ENCODE measurements at places on chromosomes 4 and X.

- DNase-seq: no peak
Observed at GRCh38 chr4:13522282-13523104, 21.8 kb downstream of the NKX3-2 start.

DNA sequence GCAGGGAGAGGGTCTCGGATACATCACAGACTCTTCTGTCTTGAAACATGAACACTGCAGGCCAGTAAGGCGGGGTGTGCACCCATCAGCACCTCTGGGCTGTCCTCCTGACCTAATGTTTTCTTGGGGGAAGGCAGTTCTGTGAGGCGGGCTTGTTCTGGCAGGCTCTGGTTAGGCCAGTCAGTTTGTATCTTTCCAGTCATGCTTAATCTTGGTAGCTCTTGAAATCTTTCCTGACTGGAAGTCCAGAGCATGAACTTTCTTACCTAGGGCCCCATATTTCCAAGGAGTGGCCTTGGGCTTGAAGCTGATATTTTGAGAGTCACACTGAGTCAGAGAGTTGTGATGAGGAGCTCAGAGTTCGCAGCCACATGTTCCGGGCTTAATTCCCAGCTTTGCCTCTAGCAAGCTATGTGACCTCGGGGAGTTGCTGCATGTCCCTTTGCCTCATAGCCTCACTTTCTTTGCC, 54.2 kb upstream of the RASSF6 start:
- DNase-seq: no peak

DNA sequence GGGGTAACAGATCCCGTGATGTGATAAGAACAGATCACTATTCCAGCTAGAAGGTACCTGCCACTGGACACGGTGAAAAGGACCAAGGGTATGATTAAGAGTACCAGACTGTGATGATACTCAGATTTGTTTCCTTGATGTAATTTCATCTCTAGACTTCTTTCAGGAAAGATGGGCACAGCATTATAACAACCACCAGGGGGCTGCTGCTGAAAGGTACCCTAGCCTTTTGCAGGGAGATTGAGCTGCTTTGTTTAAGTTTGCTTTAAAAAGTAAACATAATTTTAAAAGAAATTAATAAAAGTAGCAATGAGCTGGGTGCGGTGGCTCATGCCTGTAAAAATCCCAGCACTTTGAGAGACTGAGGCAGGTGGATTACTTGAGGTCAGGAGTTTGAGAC, 145.4 kb downstream of the EMCN start:
- DNase-seq: no peak

DNA sequence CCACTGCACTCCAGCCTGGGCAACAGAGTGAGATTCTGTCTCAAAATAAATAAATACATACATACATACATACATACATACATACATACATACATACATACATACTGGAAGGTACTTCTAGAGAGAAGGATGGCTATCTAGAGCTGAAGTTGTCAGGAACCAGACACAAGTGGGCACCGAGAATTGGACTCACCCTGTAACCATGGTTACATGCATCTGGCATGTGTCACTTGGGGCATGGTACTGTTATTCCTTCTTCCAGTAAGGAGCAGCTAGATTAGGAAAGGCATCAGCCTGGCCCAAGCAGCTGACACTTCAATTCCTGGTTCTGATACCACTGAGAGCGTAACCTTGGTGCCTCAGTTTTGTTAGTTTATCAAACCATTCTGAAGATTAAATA, 127.1 kb downstream of the SH3KBP1 start:
- DNase-seq: no peak

- DNase-seq: no peak
Observed at GRCh38 chrX:12771445-12772069, 19.7 kb upstream of the PRPS2 start.

DNA sequence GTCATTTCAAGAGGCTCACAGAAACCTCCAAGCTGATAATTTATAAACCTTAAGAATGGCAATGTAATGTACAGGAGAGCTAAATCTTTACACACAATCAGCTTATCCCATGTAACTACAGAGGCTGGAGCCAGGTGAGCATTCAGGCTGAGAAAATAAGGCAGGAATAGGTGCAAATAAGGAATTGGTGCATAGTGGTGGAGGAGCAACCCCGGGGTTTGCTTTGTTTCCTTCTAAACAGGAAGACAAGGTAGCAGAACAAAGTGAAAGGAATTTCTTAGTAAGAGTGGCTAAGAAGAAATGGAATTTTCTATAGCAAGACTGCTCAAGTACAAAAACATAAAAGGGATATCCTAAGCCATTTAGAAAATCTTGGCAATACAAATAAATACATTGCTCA, 82.4 kb downstream of the NR3C2 start:
- DNase-seq: no peak

DNA sequence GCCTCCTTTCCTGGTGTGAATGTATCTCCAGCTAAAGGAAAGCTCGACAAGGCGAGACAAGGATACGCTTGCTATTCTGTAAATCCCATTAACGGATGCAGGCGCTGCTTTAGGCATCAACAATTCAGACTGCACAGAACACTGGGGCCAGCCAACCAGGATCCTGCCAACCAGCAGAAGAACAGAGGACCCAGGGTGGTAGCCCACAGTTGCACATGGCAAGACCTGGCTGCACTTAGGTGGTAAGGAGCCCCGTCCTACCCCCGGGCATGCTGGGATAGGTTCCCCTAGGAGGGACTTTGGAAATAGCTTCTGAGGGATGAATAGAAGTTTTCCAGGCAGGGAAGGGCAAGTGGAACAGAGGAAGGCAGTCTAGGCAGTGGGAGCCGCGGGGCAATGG, 20.7 kb downstream of the PSAPL1 start:
- DNase-seq: no peak

GRCh38 chrX:38080808-38081207, 74.5 kb downstream of the SYTL5 start:
- no peak for DNase-seq

GRCh38 chr4:156477636-156478035, 494.0 kb downstream of the PDGFC start:
- DNase-seq: no peak

GRCh38 chrX:15903186-15903681, 48.6 kb upstream of the AP1S2 start:
- DNase-seq: no peak

DNA sequence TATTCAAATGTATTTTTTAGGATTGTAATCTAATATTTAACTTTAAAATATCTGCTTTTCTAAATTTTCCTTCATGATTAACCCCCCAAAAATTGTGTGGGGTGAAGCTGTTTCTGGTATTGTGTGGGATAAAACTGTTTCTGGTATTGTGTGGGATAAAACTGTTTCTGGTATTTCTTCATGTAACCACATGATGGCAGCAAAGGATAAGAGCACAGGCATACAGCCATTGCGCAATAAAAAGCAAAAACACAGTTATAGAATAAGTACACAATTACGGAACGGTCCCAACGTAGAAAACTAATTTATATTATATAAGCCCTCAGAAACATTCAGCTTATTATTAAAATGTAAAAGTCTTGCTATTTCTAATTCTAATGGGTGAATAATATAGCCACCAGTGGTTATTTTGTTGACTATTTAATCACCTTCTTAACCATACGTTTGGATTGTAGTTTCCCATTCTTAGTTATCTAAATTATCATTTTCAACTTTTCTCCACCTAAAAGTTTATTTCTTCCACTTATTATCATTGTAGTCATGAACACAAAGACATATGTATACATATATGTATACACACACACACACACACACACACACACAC, 333.9 kb upstream of the FSTL5 start:
- DNase-seq: no peak

DNA sequence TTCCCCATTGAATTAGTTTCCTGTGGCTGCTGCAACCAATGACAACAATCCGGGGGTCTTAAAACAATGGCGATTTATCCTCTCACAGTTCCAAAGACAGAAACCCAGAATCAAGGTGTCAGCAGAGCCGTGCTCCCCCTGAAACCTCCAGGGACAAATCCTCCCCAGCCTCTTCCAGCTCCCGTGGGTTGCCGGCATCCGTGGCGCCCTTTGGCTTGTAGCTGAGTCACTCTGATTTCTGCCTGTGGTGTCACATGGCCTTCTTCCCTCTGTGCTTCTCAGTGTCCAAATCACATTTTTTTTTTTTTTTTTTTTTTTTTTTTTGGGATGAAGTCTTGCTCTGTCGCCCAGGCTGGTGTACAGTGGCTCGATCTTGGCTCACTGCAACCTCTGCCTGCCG, 64.5 kb upstream of the STX18 start:
- no peak for DNase-seq

GRCh38 chrX:23742174-23742696, 841 bp downstream of the ACOT9 start:
- no peak for DNase-seq

GRCh38 chr4:83285055-83285407, 433 bp upstream of the COQ2 start:
- DNase-seq: no peak

DNA sequence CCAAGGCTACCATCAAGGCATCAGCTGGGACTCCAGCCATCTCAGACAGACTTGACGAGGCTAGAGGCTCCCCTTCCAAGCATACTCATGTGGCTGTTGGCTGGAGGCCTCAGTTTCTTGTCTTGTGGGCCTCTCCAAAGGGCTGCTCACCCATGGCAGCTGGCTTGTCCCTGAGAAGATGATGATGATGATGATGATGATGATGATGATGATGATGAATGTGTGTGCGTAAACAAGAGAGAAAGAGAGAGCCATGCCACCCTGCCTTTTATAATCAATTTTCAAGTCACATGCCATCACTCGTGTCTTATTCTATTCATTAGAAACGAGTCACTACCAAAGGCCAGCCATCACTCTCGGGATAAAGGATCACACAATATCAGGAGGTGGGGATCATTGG, 60.5 kb upstream of the ADGRG2 start:
- DNase-seq: no peak

GRCh38 chr4:1604706-1605205, 79.4 kb downstream of the FAM53A start:
- no peak for DNase-seq

DNA sequence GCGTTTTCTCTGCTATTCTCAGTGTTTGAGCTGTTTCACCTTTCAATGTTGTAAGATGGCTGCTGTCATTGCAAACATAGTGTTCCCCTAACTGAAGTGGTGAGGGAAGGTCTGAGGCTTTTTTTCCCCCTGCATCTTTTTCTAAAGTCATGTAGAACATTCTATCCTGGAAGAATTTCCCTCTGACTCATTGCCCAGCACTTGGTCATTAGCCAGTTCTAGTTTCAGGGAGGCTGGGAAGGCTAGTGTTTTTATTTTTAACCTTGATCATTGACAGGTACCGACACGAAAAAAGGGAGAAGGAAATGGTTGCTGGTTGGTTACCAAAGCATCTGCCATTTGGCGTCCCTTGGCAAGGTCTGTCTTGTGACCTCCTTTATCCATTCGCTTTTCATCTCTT, 6.6 kb downstream of the LANCL3 start:
- DNase-seq: no peak

- no peak for DNase-seq
Observed at GRCh38 chr4:761086-761485, 55.5 kb downstream of the PCGF3 start.

DNA sequence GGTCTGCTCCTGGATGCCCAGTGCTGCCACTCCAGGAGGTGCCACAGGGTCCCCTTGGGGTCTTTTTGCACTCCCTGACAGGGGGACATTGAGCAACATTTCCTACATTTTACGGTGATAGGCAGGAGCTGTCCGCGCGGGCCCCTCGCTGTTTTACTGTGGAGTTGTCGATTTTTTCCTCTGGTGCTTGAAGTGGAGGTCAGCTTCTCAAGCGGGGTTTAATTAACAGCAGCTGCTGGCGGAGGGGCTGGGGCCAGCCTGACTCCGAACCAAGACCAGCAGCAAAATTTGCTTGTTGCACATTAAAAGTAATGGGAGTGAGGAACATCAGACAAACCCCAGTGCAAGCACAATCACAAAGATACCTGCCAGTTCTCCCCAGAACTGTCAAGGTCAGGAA, 13.2 kb upstream of the SH3TC1 start:
- DNase-seq: no peak

- no peak for DNase-seq
Observed at GRCh38 chr4:17544205-17544604, 29.2 kb downstream of the CLRN2 start.

DNA sequence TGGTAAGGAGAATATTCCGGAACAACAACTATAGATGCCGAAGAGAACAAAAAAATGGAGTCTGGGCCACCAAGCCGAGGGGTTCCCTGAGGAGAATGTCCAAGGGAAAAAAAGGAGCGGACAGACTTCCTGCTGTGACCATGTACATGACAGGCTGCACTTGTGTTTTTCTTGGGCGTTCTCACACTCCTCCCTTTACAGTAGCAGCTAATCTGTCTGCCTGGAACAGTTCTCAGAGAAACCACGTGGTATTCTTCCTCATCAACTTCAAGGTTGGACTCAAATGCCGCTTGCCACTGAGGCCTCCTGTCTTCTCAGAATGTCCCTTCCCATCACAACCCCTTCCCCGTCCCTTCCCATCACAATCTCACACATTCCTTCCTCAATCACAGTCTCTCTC, 30.8 kb upstream of the MTNR1A start:
- DNase-seq: no peak

DNA sequence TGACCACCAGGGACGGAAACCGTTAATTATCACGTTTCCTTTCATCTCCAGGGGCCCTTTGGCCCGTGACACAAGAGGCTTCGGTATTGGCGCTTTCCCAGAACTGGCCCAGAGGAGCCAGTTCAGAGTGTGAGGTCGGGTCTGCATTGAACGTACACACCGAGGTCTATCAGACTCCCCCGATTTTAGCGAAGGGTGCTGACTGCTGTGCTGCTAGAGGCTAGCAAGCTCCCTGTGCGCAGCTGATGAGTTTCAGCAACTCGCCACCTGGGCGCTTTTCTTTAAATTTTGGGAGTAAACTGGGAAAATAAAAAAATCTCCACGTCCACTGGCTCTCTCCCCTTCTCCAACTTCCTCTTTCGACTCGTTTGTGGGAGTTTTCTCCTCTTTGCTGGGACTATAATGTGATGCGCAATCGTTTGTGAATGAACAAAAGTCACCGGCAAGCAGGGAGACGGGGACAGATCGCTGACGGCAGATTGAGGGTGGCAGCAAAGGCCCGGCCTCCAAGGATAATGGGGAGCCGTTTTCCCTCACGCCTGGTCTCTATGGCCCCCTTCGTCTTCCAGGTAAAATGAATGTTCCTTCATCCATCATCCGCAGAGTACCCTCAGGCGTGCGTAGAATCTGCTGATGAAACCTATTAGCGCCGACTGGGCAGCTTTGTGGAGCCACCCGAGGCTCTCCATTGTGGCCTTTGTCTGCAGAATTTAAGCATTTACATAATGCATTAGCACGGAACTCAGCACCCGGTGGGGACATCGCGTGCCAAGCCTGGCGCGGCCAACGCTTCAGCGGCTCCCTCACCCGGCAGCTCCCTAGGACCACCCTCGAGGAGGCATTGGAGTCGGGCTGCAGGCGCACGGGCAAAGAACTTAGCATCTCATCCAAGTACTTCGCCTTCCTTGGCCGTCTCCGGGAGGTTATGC, 1.6 kb upstream of the LRAT start:
- no peak for DNase-seq

GRCh38 chr4:52911684-52912294, 49.7 kb downstream of the RASL11B start:
- DNase-seq: no peak

DNA sequence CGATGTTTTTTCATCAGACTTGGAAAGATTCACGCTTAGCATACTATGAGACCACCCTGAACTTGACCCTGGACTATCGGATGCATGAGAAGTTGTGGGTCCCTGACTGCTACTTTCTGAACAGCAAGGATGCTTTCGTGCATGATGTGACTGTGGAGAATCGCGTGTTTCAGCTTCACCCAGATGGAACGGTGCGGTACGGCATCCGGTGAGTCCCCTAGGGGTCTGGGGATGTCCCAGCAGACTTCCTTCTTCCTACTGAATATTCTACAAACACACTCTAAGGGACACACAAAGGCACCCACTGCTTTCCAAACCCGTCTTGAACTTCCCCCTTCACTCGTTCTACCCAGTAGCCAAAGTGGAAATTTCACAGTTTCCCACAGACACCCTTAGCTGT, 9.3 kb downstream of the GABRQ start:
- peak; percentile 21 for DNase-seq
